ENCODE measurements at places on chromosomes 2 and 18.

GRCh38 chr2:70212298-70212932 lies 21.6 kb upstream of the C2orf42 start:
- no peak for DNase-seq

DNA sequence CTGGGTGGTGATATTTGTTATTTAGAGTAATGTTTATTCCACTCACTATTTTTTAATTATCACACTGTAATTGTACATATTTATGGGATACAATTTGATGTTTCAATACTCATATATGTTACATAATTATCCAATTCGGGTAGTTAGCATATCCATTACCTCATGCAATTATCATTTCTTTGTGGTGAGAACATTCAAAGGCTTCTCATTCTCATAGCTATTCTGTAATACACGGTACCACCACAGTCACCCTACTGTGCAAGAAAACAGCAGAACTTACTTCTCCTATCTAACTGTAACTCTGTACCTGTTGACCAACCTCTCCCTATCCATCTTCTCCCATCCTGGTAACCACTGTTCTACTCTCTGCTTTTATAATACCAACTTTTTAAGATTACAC lies 4.6 kb downstream of the TBC1D8 start:
- DNase-seq: no peak

DNA sequence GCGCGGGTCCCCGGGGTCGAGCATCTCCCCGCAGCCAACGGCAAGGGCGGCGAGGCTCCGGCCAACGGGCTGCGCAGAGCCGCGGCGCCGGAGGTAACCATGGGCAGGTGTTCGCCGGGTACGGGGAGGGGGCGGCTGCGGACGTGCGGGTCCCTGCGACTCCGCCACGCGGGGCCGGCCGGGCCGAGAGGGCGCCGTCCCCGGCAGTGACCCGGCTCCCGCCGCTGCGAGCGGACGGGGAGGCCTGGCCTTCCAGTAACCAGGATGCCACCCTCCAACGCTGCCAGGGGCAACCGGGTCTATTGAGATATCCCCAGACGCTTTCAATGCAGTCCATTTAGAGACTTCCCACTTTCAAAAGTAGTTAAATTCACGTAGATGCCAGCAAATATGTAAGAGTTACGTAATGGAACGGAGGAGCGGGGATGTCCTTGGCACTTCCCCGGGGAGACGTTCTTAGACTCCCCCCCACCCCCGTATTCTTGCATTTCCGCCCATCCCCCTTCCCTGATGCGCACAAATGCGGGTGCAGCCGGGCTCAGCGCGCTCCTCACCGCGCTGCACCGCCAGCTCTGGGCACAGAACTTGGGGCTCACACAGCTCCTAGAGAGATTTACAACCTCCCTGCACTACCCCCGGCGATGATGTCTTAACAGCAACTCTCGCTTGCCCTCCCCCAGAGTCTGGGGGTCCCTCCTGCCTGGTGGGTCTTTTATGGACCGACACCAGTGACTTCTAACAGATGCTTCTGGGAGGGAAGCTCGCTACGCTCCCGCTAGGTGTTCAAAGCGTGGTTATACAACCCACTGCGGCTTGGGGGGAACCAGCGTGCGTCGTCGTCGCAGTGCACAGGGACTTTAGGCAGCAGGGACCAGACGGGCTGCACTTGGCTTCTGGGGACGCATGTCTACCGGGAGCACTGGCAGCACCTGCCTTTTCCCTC lies 657 bp downstream of the SGPP2 start:
- no peak for DNase-seq

DNA sequence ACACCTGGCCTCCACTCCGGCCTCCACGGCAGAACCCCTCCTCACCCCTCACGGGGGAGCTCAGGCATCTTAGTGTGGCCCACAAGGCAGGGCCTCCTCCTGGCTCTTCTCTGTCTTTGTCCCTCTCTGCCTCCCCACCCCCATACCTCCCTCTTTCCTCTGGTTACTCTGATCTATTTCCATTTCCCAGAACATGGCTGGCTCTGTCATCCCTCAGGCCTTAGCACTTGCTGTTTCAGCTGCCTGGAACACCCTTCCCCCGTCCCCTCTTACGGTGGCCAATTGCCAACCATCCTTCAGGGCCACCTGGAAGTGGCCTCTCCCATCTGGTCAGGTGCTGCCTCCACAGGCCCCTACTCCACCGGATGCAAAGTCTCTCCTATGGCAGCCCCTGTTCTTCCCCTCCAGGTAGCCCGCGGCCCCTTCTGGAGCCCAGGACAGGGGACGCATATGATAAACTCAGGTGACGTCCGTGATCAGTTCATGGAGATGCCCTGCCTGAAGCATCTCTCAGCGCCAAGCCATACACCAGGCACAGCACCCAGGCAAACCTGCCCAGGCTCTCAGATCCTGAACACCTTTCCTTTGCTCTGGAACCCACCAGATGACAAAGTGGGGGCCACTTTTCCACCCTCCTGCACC lies 3.6 kb upstream of the ECEL1 start:
- no peak for DNase-seq

DNA sequence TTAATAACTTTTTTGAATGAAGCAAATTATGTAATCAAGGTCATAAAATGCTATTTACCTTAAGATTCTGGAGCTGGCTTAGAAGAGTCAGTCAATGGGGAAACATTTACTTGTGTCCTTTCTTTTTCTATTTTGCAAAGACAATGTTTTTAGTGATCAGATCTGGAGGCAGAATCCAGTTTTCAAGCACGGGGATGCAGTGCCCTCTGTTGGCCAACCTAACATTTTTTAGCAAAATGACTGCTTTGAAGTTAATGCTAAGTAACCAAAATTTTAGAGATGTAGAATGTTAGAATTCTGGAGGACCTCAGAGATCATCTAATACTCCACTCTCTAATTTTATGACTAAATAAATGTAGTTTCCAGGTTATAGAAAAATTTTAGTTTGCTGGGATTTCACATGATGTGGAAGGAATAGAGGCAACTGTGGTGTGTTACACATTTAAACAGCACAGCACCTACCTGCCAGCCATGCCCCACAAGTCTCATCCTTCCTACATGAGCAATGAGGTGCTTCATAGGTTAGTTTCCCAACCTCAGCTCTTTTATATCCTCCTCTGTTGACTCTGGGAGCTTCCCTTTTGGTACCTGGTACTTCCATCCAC lies 23.6 kb upstream of the SLC9A4 start:
- DNase-seq: no peak

DNA sequence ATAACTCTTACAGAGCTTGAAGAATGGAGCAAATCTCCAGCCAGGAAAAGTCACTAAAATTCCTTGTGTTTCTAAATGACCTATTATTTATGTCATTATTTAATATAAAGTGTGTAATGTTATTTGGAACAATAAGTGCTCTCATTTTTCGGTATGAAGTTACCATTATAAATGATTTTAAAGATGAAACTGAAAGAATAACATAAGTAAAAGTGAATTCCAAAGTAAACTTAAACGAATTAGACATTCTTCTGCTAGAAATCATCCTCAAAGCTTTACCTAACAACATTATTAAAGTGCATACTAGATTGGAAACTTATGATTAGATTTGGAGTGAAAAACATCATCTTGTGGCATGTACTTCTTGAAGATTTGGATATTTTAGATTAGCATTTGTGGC lies 897.2 kb upstream of the CDH2 start:
- DNase-seq: no peak

- no peak for DNase-seq
Measured at GRCh38 chr2:127597046-127597983, 48.6 kb upstream of the GPR17 start.

- DNase-seq: no peak
Measured at GRCh38 chr18:44987371-44987770, 306.7 kb downstream of the SETBP1 start.

- DNase-seq: no peak
Measured at GRCh38 chr2:63755965-63756364, 85.7 kb upstream of the UGP2 start.

DNA sequence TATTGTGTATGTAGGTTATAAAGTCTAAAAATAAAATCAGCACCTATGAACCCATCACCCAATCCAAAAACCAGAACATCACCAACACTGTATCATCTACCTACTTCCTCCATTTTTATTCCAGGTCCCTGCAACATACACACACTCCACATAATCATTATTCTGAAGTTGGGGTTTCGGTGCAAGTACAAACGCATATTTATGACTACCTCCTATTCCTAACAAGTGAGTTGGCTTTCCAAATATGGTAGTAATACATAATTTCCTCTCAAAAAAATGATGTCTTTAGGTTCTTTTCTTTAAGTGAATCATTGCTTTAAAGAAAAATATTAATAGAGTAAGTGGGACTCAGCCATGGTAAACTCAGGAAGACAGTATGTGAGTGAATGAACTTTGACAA lies 3.3 kb downstream of the ACVR1 start:
- no peak for DNase-seq

GRCh38 chr2:52775674-52776073 lies 991.9 kb upstream of the CHAC2 start:
- DNase-seq: no peak

GRCh38 chr2:223538920-223539440 lies 63.2 kb downstream of the SCG2 start:
- DNase-seq: peak; percentile 97

- DNase-seq: no peak
Measured at GRCh38 chr18:42288129-42288528, 333.1 kb downstream of the PIK3C3 start.

DNA sequence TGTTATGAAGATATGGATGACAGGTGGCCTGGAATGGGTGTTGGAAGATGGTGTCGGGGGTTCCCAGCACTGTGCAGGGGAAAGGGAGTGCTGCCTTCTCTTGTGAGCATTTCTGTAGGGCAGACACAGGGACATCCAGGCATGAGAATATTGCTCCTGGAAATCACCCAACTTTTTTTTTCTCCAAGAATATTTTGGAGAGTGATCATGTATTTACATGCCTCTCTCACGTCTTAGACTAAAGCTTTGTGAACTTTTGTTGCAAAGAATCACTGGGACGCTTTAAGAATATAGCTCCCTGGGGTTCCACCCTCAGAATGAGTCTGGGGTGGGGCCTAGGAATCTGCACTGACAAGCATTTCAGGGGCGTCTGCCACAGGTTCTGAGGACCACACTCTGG lies 68.7 kb downstream of the VWA3B start:
- no peak for DNase-seq

DNA sequence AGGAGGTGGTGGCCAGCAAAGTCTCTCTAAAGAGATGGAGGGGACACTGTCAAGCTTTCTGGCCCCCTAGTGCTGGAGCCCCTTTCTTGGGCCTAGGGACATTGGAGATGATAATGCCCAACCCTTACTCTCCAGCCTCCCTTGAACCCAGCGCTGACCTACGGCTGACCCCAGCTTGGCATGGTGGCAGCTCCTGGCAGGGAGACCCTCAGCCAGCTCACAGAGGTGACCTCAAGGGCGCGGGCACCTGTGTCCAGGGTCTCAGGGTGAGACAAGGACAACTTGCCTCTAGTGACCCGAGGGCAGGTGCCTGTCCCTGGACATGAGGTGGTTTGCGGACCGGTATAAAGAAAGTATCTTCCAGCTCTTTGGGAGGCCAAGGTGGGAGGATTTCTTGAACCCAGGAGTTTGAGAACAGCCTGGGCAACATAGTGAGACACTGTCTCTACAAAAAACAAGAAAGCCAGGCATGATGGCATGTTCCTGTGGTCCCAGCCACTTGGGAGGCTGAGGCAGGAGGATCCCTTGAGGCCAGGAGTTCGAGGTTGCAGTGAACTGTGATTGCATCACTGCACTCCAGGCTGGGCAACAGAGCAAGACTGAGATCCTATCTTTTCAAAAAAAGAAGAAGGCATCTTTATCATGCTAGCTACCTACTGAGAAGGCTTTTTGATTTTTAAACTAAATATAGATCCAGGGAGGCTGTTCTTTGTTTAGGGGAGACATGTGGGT lies 3.3 kb upstream of the PER2 start:
- no peak for DNase-seq

DNA sequence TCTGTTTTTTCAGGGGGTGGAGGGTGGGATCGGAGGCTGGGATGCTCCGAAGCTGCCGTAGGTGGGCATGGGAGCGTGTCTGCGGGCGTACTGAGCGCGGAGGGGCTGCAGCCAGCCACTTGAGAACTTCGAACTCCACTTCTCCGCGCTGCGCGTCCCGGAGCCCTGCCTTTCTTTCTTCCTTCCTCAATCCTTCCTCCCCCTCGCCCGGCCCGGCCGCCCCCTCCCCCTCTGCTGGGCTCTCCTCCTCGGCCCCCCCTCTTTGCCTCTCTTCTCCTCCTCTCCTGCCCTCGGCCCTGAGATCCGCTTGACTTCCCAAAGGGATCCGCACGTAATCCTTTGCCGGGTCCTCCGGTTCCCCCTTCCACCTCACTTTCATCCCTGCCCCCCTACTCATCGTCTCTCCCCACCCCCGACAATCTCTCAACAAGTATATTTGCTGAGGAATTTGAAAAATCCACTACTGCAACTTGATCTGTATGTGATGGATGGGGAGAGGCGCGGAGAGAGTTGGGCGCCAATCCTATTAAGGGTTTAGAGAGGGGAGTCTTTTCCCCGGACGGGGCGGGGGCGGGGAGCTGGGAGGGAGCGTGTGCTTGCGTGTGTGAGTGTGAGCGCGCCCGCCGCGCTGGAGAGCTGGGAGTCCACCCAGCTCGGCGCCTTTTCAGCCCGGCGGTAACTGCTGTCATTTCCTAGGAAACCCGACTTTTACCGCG lies 1.1 kb downstream of the GLI2 start:
- peak; percentile 18 for DNase-seq

- peak; percentile 62 for DNase-seq
Measured at GRCh38 chr2:193583638-193584400, 1389.1 kb upstream of the TMEFF2 start.

GRCh38 chr2:55103046-55103445 lies 52.8 kb upstream of the RTN4 start:
- no peak for DNase-seq

Data from NCI-H748 treated with DMSO at 0.1 percent for 48 hours (cell line).